ENCODE measurements at places on chromosomes 7 and 10.

DNA sequence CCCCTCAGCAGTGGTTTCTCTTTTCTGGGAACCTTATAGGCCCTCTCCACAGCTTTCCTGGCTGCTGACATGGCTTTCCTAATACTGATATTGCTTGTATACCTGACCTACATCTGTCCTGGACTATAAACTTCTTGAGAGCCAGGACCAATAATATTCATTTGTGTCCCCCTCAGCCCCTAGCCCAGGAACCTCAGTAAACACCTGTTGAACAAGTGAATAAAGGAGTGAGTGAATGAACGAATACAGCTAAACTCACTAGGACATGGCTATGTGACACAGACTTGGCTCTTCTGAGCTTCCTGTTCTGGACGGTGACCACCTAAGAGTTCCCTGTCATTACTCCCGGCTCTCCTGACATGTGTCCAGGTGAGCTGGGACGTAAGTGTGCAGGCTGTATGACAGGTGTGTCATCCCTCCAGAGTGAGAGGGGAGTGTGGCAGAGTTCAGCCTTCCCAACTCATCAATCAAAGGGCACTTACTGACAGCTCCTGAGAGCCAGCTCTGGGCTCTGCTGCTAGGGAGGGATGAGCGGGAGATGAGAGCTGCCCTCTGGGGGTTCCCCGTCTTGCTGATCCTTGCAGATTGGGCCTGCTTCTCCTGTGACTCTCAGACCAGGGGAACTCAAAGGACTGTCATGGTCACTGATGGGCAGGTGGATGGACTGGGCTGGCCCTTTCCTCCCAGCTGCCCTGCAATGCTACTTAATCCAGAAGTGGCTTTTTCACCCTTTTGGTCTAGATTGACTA is 84.5 kb downstream of the HIF1AN start:
- DNase-seq: no peak

- DNase-seq: no peak
Measured at GRCh38 chr10:17425584-17426262, 28.7 kb downstream of the ST8SIA6 start.

- peak; percentile 57 for DNase-seq
Measured at GRCh38 chr7:98107313-98107721, 655 bp downstream of the LMTK2 start.

- DNase-seq: no peak
Measured at GRCh38 chr7:47648275-47648925, 66.5 kb upstream of the TNS3 start.

DNA sequence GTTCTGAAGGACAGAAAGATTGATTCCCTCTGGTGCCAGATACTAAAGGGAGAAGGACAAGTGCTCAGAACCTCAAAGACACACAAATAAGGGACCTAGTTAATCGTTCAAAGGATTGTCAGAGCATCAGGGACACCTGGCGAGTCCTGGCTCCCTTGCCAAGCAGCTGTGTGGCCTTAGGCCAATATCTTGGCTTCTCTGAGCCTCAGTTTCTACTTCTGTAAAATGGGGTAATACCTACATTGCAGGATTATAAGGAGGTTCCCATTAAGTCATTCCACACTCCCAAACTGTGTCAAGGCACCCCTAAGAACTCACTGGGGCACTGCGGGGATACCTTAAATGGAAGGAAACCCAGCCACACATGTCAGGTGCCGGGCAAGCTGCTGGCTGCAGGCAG is 29.4 kb downstream of the DRGX start:
- DNase-seq: no peak
